ENCODE measurements at places on chromosomes 7 and 10.

DNA sequence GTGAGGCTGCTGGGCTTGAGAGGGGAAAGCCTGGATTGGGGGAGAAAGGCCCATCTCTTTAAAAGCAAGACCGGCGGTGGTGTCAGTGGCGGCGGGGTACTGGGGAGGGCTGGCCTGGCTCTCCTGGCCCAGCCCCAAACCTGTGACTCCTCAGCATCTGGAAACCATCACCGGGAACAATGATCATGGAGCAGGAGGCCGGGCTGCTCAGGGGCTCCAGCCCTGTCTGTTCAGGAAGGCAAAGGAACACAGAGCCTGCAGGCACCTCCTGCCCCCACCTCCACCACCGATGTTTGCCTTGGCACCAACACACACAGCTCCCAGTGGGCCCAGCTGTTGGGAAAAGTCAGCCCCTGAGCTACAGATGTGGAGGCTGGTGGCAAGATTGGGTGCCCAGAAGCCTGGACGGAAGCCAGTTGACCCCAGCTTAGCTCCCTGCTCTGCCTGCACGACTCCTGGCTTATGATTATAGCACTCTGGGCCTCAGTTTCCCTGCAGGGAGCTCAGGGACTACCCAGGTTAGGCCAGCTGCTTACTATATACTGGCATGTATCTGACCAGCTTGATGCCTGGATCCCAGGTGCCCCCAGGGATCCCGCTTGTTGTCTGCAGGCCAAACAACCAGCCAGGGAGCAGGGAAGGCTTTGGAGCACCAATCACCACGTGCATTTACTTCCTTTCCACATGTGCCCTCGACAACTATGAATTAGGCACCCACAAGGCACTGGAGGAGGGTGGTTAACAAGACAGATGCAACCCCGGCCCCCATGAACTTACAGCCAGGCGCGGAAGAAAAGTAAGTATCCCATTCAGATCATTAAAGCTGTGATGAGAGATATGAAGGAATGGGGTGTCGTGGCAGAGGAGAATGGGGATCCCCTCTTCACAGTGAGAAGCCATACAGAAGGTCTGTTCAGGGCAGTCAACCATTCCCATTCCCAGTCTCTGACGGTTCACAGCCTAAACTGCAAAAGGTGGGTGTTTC is 37.3 kb downstream of the ZCCHC24 start:
- DNase-seq, result no peak

- no peak for DNase-seq
Measured at GRCh38 chr10:130990486-130990885, 321.0 kb downstream of the TCERG1L start.

GRCh38 chr10:122567056-122567660 is 6.6 kb downstream of the DMBT1 start:
- DNase-seq, result peak; percentile 57

GRCh38 chr7:1412322-1413261 is 46.7 kb downstream of the MICALL2 start:
- DNase-seq, result peak; percentile 95

- no peak for DNase-seq
Measured at GRCh38 chr7:152872745-152873118, 113.2 kb downstream of the ACTR3B start.

- DNase-seq, result no peak
Measured at GRCh38 chr7:142134909-142135308, 23.4 kb downstream of the MGAM2 start.

GRCh38 chr10:46992803-46993561 is 81.8 kb downstream of the PTPN20 start:
- DNase-seq, result no peak

- no peak for DNase-seq
Measured at GRCh38 chr7:121530227-121531174, 134.4 kb upstream of the FAM3C start.

GRCh38 chr10:84188815-84189214 is 5.5 kb upstream of the CDHR1 start:
- no peak for DNase-seq

DNA sequence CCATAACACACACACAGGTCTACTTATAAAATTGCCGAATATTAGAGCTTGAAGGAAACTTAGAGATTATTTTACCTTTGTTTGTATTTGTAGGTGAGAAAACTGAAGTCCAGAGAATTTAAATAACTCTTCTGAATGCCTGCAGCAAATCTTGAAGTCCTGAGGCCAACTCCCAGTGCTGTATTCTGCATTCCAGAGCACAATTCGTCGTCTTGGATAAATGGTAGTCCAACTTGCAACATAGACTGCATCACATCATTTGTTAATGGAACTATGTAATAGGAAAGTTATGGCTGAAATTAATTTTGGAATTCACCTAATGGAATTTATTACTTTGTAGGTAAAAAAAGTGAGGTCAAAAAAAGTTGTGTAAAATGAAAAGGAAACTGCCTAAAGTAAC is 37.3 kb upstream of the SEMA3D start:
- no peak for DNase-seq

DNA sequence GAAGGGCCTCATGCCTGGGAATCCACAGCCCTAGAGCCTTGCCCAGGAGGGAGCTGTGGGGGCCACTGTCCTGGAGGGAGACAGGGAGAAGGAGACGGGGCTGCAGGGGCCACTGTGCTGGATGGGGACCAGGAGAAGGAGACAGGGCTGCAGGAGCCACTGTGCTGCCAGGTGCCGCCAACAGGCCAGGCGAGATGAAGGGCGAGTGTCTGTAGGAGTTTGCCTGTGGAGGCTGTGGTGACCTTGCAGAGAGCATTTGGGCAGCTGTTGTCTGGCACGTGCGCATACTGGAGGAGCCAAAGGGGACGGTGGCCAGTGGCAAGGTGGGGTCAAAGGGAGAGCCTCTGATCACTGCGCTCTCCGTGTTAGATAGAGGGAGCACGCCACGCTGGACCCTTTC is 79.2 kb downstream of the NKX6-2 start:
- peak; percentile 5 for DNase-seq

GRCh38 chr10:101066146-101066895 is 4.5 kb downstream of the KAZALD1 start:
- DNase-seq, result peak; percentile 59

- DNase-seq, result no peak
Measured at GRCh38 chr7:82393840-82394220, 49.7 kb downstream of the CACNA2D1 start.

DNA sequence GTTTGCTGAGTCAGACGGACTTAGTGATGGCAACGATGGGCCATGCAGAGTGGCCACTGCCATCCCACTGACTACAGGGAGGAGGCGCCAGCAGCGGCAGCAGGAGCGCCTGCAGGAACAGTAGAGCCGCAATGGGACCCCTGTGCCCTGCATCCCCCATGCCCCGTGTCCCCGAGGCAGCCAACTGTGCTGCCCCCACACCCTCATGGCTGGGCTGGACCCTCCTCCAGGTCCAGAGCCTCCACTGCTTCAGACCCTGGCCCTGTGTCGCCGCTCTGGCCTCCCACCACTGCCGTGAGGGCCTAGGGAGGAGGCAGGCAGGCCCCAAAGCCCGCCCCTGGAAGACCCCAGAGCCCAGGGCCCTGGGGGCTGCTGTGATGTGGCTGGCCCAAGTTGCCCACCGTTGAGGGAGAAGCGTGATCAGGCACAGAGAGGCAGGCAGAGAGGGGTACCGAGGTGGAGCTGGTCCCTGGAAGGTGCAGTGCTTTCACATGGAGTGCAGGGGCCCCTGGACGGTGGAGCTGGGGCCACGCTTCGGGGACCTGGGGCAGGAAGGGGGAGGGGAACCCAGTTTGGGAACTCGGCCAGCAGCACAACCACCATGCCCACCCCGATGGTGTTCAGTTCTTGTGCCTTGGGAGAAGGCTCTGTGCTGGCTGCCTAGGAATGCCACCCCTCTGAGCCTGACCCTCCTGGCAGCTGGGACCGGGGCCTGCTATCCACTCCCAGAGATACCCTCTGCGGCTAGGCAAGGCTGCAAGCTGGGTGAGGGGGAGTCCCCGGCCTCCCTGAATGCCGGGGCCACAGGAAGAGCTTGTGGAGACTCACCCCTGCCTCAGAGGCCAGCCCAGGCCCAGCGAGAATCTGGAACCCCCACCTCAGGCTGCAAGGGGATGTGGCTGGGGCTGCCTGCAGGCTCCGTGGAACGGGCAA is 32.6 kb downstream of the DKK1 start:
- DNase-seq, result no peak

DNA sequence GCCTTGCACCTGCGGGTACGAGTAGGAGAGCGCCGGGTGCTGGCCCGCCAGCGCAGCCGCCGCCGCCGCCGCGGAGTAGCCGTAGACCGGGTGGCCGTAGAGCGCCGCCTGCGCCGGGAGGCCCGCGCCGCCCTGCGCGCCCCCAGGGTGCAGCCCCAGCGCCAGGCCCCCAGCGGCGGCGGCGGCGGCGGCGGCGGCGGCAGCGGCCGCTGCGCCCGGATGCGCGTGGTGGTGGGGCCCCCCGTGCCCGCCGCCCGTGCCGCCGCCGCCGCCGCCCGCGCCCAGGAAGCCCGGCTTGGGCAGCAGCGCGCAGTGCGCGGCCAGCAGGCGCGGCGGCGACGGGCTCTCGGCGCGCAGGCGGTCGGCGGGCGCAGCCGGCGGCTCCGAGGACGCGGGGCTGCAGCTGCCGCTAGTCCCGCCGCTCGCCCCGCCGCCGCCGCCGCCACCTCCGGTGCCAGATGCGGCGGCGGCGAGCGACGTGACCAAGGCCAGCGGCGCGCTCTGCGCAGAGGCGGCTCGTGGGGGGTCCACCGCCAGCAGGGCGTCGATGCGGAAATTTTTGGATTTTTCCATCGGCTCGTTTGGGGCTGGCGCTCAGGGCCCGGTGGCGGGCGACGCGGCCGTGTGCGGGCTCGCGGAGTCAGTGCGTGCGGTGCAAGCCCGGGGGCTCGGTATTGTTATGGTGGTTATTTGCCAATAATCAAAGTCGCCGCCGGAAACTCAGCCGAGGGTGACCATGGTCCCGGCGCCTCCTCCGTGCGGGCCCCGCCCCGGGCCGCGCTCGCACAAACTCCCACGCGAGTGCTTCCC is 480 bp downstream of the MNX1 start:
- DNase-seq, result no peak

GRCh38 chr7:36205803-36206202 is 52.7 kb downstream of the EEPD1 start:
- DNase-seq, result no peak

DNA sequence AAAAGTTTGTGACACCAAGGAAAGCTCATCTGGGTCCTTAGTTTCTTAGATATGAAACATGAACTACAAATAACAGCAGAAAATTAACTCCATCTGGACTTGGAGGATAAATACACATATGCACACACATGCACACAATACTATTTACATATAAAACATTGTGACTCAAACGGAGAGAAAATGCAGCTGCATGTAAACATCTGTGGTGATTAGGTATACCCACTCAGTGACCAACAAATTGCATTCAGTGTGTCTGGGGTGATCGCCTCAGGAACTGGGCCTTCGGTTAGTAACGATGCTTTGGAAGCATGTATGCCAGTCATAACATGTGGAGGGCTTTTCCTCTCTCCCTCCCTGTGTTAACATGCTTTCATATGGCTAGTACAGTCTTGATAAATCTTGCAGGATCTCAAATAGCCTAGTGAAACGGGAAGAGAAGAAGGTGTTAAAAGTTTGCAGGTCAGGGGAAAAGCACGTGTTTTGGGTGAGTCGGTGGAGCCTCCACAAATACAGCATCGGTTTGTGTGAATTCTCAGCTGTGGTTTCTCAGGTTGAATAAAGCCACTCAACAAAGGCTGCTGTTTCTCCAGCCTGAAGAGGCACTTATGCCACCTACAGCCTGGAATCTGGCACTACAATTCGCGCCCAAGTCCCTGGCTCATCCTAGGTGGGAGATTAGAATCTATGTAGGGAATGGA is 8.7 kb upstream of the GLRX3 start:
- peak; percentile 77 for DNase-seq

DNA sequence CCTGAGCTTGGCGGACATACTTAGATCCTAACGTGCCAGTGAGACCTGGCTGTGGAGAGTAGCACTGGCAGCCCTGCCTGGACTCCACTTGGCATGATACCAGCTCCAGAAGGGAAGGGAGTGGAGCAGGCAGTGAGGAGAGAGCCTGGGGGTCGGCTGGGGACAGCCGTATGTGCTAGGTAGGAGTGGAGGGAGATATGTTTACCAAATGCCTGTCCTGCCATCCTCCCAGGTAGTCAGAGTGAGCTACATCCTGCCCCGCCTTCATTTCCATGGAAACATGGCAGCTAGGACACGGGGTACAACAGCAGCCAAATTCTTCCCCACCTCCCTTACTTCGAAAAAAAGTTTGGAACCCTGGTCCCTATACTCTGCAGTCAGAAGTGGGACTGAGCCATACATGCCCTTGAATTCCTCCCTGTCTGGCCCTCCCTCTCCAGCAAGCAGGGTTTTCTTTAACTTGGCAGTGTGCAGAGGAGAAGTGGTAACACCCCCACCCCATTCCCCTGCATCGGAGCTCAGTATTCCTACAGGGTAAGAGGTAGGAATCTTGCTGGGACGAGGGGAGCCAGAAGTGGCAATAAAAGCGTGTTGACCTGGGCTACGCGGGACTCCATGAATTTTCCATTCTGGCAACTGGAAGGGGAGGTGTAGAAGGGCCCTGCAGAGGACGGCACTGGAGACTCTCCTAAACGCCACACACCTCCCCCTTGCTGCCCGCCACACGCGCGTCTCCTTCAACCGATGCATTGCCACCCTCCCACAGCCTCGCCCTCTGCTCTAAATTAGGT is 20.0 kb upstream of the SMO start:
- DNase-seq, result peak; percentile 42

DNA sequence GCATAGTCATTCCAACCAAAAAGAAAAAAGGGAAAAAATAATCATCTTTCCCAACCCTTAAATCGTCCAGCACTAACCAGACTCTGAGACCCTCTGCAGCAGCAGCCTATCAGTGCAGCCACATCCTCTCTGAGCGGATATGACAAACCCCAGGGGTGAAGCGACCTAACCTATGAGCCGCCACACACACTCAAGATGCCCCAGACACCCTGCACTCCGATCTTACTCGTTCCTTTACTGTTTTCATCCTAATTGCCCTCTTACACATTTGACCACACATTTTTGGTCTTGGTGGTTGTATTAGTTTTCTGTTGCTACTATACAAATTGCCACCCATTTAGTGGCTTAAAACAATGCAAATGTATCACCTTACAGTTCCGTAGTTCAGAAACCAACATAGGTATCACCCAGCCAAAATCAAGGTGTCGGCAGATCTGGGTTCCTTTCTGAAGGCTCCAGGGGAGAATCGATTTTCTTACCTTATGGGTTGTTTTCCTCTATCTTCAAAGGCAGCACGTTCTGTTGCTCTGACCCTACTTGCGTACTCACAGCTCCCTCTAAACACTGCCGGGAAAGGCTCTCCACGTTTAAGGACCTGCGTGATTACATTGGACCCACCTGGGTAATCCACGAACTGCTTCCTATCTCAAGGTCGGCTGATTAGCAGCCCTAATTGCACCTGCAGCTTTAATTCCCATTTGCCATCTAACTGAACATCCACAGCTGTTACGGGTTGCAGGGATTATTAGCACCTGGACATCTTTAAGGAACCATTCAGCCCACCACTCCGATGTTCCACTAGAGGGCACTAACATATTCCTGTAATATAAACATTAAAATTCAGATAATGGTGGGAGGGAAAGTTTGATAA is 37.3 kb upstream of the PRSS1 start:
- no peak for DNase-seq

GRCh38 chr10:96840841-96841518 is 8.9 kb downstream of the LCOR start:
- DNase-seq, result no peak

- no peak for DNase-seq
Measured at GRCh38 chr10:3741688-3742461, 43.1 kb downstream of the KLF6 start.
